ENCODE measurements at places on chromosomes 2 and 18. TPM values are rescaled to one million over a fixed set of nuclear protein-coding genes. Genes with fewer than 3 reads are reported as not detected.
A peak's percentile ranks its signal among the peaks of the same experiment; 100 is the strongest.

Gene CAPN14
- total RNA-seq = 0.28 TPM

DNA sequence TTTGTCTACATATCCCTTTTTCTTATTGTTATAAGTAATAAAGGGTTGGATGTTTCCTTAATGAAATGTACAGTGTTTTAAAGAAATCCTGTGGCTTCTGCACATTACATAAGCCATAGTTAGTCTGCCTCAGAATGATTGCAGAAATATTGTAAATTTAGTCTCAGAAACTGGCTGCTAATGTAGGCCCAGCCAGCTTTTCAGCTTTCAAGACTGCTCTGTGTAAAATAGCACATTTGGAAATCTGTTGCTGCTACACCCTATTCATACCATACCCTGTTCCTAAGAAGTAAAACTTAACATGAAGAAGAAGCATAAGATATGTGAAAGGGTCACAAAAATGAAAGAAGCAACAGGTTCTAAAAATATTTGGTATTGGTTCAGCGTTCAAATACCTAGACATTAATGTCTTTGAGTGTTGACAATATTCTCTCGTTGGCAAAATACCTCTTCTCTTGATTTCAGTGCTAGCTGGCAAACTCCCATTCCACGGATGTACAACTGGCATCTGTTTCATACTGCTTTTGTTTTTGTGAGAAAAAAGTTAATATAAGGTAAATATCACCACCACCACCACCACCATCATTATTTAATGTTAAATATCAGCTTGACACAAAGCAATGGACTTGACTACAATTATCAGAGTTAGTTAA lies 19.2 kb upstream of the NCKAP1 start:
- no peak overlapping the region for H3K27ac ChIP-seq
- H3K4me1 ChIP-seq = no peaks in the 10 kb centered on the region
- no peaks in the 10 kb centered on the region for H3K36me3 ChIP-seq

Gene DYNAP
- total RNA-seq = not detected

Gene DNER
- total RNA-seq = not detected

Gene FBLN7
- 1.8 TPM for total RNA-seq

DNA sequence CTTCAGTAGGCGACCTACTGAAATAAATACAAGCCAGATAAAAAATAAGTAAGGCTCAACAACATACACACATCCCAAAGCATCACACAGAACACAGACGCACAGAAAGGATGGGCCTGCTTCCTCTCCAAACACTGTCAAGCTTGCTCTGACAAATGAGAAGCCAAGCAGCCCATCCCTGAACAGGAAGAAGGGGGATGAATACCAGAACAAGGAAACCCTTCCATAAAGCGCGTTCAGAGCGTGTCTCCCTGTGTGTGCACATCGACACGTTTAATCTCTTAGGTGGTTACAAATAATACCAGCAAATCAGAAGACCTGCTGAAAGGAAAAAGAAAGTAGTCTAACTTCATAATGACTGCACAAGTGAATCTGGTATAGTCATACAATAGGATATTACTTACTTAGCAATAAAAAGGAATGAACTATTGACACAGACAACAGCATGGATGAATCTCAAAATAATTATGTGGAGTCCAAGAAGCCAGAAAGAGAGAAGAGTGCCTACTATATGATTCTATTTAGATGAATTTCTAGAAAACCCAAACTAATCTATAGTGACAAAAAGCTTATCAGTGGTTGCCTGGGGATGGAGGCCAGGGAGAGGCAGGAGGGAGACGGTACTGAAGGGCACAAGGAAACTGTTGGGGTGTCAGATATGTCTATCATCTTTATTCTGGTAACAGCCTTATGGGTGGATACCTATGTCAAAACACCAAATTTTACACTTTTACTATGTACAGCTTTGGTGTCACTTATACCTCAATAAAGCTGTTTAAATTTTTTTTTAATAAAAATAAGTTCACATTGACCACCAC lies 26.8 kb downstream of the MBOAT2 start:
- no peak for DNase-seq
- H3K27ac ChIP-seq = no peak overlapping the region
- H3K4me1 ChIP-seq = no peaks in the 10 kb centered on the region

Gene PAX8
- 3.2 TPM for total RNA-seq

- H3K36me3 ChIP-seq = peaks cover 20% of the 10 kb centered on the region
- peaks cover 4% of the 10 kb centered on the region for H3K4me1 ChIP-seq
- peak; percentile 62 for DNase-seq
- H3K4me3 ChIP-seq = no peak overlapping the region
- H3K27me3 ChIP-seq = no peaks in the 10 kb centered on the region
These were observed 59.6 kb downstream of the SP110 start for GRCh38 chr2:230160112-230160660.

Measured in activated naive CD8-positive, alpha-beta T cell treated with anti-CD3 and anti-CD28 coated beads, Interleukin-2, amount 10 ng/mL, durations not matched to agents 7 days and 5 days (primary cell).